ENCODE measurements at places on chromosomes 2 and 18. TPM values are rescaled to one million over a fixed set of nuclear protein-coding genes. Genes with fewer than 3 reads are reported as not detected.

NEU2 gene
- not detected for total RNA-seq

DNA sequence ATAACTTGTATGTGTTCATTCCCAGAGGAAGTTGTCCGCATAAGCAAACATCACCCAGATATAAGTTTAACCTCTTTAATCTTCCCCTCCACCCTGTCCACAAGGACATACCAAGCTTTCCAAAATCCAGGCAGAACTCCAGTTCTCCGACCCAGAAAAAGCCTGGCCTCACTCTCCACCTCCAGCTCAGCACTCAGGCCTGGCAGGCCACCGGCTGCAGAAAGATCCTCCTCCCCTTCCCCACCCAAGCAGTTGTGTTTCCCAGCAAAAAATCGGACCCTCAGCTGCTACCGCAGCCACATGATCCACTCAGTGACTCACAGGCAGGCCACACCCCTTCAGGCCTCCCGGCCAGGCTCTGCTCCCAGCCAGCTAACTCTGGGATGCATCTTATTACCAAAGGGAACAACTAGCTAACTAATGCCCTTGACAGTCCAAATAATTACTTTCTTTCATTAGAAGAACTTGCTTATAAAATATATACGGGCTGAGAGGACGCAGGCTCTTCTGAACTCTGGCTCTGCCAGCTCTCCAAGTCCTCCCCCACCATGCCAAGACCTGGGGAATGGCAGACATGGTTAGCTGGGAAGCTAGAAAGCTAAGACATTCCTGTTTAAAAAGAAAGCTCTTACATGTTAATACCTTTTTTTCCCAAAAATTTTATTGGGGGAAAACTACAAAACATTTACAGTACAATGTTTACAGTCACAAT is 4.5 kb downstream of the ZFP36L2 start:
- DNase-seq: peak; percentile 67

- DNase-seq: no peak
Measured at GRCh38 chr2:86366651-86367498, 29.4 kb upstream of the REEP1 start.

DNA sequence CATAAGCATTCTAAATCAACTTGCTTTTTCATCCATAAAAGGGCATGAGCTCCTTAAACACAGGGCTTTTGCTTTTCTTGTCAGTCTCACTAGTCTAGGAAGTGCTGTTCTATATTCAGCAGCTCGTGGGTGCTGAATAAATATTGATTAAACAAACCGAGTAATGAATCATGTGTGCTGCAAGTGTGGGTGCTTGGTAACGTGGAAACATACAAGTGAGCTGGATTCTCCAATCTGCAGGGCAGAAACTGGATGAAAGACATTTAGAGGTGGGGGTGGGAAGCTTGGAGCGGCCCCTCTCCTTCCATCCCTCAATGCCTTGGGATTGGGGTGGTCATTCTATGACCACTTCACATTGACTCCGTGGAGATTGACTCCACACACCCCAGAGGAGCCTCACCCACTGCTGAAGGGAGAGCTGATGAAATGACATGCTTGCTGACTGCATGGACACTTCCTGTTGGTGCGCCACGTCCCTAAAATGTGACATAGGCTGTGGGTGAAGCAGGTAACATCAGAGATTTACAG is 114.6 kb downstream of the DOCK10 start:
- DNase-seq: peak; percentile 32

GRCh38 chr2:230723363-230723762 is 10.7 kb downstream of the CAB39 start:
- no peak for DNase-seq

DNA sequence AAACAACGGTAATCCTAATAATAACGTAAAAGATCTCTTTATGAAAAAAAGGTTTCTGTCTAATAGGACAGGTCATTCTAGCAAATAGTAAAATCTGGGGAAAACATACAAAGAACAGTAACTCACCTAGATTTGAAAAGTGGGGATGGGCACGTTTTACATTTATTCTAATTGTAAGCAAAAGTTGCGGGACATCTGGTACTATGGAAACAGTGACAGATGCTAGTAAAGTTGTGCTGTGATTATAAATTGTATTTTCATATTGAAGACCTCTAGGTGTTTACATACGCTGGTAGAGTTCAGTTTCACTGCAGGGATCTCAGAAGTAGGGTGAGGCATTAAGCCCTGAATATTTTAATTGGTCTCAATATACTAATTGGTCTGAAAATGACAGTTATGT is 422.5 kb downstream of the DPP10 start:
- DNase-seq: no peak
